ENCODE measurements at places on chromosomes 3 and 15.

DNA sequence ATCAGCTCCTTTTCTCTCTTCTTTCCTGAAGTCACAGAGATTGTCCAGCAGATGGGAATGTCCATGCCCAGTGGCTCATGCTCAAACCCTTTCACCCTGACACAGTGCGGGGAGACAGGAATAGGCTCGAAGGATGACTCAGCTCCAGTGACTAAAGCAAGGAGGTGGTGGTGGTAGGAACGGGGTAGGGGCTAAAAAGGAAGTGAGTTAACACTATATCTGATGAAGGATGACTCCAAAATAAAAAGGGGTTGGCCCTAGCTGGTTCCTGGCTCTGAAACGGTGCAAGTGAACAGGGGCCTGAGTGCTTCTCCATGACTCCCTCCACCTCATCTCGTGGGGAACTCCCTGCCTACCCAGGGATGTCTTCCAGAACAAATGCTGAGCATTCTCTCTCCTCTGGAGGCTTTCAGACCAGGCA lies 167.4 kb upstream of the LPP start:
- DNase-seq, result no peak

DNA sequence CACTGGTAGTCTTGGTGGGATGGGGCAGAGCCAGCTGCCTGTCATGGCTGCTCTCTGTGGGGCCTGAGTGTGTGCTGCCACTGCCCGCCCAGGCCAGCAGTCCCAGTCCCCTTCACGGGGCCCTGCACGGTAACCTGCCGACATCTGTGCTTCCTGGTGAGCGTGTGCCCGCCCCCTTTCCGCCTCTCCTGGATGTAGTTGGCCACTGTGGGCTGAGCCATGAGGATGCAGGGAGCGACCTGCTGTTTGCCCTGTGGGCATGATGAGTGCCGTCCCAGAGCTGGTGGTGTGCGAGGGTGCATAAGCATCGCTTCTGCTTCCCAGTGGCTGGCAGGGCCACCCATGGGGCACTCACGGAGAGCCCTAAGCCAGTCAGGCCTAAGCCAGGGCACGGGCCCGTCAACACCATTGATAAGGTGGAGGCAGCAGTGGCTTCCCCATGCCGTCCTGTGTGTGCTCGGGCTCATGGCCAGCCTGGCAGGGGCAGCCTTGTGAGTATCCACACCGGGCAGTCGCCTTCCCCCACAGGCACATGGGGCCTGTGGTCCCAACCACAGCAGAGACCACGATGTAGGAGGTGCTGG lies 14.6 kb downstream of the PLXNA1 start:
- DNase-seq, result no peak

DNA sequence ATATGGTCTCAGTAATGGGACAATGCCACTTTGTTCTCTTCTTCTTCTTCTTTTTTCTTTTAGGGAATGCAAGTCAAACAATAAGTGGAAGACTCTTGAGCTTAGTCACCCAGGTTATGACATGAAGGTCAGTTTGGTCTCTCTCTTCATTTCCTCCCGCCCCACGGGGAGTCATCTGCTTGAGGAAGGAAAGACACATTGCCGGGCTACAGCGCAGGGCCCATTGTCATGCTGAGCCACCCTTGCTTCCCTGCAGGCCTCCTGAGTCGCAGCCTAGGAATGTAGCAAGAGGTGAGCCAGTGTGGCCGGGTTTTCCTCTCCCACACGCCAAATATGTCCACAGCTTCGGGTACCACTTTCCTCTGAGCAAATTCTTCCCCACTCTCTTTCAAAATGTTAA lies 47.6 kb downstream of the RAP2B start:
- DNase-seq, result no peak

DNA sequence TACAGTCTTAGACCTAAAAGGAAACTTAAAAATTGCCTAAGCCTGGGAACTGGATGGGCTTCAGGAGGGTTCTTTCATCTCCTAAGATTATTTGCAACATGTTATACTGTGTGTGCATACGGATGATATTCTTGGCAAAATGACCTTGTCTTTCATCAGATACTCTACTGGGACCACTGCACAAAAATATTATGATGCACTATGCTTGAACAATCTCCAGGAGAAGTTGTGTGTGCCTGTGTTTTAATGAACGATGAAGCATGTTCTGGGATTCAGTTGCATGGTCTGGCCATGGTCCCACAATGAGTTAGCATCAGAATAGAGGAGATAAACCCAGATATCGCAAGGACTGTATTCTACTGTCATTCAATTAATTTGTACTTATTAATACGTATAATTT lies 68.7 kb downstream of the GAP43 start:
- no peak for DNase-seq

GRCh38 chr3:163422671-163423070 lies 1655.6 kb downstream of the SI start:
- DNase-seq, result no peak

GRCh38 chr3:73655197-73655596 lies 30.5 kb upstream of the PDZRN3 start:
- DNase-seq, result no peak

GRCh38 chr15:74227968-74228722 lies 8.0 kb upstream of the CCDC33 start:
- DNase-seq, result no peak

- no peak for DNase-seq
These were observed 87.6 kb downstream of the NEK11 start for GRCh38 chr3:131114256-131114655.

DNA sequence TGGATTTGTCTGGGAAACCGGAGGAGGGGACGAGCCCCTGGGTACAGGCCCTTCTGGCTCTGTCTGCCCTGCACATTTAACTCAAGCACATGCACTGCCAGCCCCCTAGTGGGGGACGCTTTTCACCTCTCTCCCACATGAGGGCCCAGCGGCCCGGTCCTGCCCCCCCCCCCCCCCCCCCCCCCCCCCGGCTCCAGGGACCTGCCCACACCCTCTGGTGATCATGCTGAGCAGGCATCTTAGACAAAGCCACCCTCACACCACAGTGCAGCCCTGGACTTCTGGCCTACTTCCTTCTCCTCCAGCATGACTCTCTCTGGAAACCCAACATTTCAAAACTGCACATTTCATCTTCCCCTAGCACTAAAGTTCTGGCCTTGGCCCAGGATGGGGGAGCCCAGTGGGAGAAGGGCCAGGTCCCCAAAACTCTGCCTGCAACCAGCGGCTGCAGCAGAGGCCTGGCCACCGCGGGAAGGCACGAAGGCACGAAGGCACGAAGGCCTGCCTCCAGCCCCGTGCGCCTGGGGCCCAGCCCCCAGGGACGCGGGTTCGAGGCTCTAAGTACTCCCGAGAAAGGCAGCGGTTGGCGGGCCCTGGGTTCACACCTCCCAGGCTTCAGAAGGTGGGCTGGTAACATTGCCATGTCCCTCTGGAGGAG lies 14.1 kb downstream of the KLF15 start:
- DNase-seq, result no peak

DNA sequence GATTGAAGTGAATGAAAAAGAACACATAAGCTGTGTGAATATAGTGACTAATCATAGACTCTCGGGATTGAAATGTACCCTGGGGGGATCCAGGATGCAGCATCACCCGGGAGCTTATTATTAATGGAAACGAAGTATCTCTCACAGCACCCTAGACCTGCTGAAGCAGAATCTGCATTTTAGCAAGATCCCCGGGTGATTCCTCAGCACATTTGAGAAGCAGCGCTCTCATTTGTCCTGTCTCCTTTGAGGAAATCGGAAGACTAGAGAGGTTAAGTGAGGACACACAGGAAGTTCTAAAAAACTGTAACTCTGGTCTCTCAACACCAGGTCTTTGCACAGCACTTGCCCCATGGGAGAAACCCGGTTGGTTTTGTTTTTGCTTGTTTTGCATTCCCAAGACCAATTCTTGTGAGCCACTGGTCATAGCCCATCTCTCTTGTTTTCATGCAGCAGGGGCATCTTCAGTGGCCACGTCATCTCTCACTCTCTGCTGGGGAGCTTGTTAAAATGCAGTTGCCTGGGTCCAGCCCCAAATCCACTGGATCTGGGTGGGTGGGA lies 30.2 kb downstream of the ZNF710 start:
- DNase-seq, result peak; percentile 59

DNA sequence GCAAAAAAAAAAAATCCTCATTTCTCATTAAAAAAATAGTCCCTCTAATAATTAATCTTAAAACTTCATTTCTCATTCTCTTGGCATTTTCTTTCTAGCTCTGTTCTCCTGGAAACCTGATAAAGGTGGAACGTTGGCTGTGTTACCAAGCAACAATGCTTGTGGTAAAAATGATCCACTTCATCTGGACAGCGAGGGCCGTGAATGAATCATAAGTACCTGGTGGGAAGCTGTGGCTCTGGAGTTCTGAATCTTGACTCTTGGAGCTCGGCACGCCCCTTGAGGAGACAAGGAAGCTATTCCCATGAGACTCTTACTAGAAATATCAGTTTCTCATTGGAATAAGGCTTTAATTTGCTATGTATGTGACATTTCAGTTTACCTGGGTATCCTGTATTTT lies 32.5 kb downstream of the BCL2L10 start:
- DNase-seq, result no peak

- no peak for DNase-seq
These were observed 350.5 kb upstream of the THBS1 start for GRCh38 chr15:39230205-39230907.

- DNase-seq, result no peak
These were observed 68.9 kb downstream of the MINDY2 start for GRCh38 chr15:58840048-58840447.

DNA sequence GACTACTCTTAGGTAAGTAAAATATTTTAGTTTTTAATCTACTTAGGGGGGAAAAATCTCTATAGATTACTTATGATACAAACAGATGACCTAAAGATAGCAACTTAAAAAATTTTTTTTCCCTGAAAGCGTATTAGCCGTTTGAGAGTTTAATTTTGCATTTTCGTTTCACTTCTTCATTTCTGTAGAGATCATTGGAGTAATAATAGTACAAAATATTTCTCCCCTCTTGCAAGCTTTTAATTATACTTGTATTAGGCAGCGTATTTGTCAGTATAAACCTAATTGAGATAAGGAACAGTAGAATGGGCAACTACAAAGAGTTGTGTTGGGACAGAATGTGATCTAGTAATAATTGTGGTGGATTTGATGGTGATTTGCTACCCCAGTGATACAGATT lies 10.3 kb downstream of the SKIL start:
- no peak for DNase-seq

GRCh38 chr15:38255690-38256089 lies 3.1 kb downstream of the SPRED1 start:
- no peak for DNase-seq

DNA sequence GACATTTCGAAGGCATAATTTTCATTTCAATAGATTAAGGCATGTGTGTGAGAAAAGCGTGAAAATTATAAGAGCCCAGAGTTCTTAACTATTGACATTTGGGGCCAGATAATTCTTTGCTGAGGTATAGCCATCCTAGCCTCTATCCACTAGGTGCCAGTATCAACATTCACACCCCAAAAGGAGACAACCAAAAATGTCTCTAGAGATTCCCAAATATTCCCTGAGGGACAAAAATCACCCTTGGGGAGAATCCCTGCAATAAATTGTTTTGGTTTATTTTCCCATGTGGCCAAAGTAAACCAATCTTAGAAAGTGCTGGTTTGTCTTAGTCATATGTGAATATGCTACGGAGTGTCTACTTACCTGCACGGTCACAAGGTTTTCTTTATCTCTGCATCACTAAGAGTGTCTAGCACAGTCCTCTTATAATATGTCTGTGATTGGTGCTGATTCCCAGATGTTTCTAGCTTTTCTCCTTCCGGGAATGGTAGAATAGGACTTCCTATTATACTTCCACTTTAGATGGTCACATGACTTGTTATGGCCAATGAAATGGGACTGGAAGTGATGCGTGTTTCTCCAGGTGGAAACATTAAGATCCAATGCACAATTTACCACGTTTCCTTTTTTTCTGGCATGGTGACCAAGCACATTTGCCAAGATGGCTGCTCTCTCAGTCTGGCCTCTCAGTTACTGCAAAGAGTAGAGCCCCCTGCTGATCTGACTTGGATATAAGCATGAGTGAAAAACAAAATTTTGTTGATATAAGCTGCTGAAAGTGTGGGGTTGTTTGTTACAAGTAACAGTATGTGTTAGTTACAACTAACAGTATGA lies 8.0 kb upstream of the KBTBD8 start:
- no peak for DNase-seq

DNA sequence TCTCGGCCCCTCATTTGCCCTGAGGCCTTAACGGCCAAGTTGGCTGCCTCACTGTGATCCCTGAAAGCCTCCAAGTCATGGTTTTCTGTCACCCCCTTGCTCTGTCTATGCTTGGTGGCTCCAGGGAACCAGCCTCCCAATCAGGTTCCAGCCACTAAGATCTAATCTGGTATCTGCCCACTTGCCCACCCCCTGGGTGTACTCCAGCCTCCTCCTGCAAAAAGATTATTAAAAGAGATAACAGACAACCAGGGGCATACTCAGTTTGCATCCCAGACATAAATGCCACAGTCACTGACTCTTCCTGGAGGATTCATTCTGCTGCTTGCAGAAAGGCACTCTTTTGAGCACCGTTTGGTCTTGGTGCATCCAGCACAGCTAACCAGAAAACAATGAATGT lies 103.9 kb downstream of the NTRK3 start:
- no peak for DNase-seq

DNA sequence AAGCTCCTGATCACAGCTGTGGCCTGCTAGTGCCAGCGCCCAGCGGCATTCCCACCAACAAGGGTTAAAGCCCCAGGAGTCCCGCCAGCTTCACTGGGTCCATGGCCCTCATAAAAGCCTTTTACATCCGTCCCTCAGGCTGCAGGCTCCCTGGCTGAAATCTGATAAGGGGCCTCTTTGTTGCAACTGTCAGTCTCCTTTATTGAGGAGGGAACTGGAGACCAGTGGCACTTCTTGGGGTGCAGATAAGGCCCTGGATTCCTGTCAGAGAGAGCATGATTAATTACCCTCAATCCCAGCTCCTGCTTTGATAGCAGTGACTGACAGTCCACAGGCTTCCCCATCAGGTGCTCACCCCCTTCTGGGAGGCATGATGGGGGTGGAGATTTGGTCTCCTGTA lies 30.9 kb upstream of the CLK3 start:
- peak; percentile 83 for DNase-seq

DNA sequence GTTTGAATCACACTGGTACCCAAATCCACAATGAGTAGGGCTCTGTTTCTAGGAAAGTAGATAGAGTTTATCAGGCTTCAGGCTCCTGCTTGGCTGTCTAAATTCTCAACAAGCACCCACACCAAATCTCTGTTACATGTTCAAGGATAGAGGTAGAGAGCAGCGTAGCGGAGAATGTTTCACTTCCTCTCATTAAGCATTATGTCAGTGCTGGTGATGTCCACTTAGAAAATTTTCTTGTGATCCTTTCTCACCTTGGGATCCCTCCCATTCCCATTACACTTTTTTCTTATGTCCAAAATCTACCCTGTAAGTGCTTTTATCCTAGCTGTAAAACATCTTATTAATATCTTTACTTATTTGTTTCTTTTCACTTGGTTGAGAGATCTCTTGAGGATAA lies 34.7 kb upstream of the GCSAM start:
- no peak for DNase-seq

Measured in pons (tissue), 1 donor.